ENCODE measurements at places on chromosomes 2 and 18. TPM values are rescaled to one million over a fixed set of nuclear protein-coding genes. Genes with fewer than 3 reads are reported as not detected.

Gene RRM2
- 320 TPM for total RNA-seq

- no peak for DNase-seq
Observed at GRCh38 chr2:78992451-78992806, 33.1 kb upstream of the REG3G start.

Gene SP140
- total RNA-seq, result 58.7 TPM

DNA sequence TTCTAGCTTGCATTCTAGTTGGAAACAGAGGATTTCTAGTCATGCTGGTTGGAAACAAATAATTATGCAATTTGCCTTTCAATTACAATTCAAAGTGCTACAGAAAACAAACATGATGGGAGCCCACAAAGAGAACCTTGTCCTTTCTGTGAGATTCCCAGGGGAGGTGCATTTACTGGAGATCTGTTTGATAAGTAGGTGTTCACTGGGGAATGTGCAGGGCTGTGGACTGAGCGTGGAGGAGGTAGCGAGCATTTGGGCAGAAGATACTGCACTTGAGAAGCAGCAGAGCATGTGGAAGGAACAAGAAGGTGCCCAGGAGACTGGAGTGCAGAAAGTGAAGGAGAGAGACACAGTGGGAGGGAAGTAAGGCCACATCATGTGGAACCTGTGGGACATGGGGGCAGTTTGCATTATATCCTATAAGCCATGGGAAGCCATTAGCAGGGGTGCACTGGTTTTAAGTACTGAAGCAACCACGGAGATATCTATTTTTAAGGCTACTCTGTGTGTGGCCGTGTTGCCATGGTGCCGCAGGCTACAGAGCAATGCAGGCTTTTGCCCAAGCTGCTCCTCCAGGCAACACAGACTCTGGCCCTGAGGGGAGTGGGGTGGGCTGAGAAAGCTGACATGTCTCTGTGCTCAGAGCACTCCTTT, 154.0 kb downstream of the ANTXR1 start:
- no peak for DNase-seq

Gene LRATD1
- not detected for total RNA-seq

DNA sequence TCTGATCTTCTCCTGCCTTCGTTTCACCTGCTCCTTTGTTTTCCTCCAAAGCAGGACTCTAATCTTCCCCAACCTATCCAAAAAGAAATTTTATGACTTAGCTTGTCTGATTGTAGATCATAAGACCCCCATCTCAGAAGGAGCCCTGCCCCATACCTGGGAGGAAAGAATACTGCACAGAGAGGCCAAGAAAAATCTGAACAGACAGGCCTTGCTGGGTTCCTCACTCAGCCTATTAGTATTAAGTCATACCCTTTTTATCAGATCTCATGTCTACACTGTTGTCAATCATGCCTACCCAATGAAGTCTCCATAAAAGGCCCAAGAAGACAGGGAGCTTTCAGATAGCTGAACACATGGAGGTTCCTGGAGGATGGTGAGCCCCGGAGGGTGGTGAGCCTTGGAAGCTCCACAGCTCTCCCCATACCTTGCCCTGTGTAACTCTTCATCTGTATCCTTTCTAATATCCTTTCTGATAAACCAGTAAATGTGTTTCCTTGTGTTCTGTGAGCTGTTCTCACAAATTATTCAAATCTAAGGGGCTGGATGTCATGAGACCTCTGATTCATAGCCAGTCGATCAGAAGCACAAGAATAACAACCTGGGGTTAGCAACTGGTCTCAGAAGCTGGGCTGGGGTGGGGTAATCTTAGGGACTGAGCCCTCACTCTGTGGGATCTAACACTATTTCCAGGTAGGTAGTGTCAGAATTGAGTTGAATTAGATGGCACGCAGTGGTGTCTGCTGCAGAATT, 108.8 kb downstream of the SPOPL start:
- DNase-seq, result no peak

- no peak for DNase-seq
Observed at GRCh38 chr18:44609181-44609941, 71.3 kb upstream of the SETBP1 start.

DNA sequence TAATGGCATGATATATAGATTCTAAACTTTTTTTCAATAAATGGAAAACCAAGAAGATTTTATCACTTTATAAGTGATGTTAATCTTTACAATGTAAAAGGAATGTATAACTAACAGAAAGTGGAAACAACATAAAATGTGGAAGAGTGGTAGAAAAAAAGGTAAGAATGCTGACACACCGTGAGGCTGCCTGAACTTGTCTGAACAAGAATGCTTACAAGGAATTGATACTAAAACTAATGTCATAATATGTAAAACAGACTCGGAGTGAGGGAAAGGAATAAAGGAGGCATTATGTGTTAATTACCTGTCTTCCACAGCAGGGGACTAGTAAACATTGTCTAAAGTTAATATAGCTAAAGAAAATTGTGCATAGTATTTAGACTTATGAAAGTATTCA, 958.8 kb upstream of the TMEFF2 start:
- DNase-seq, result no peak

- no peak for DNase-seq
Observed at GRCh38 chr2:202491514-202491913, 115.4 kb downstream of the BMPR2 start.

- DNase-seq, result no peak
Observed at GRCh38 chr2:24994146-24994724, 22.5 kb upstream of the DNAJC27 start.

GRCh38 chr18:25813110-25813509, 277.3 kb downstream of the SS18 start:
- no peak for DNase-seq

- no peak for DNase-seq
Observed at GRCh38 chr18:42069036-42069435, 114.0 kb downstream of the PIK3C3 start.

- no peak for DNase-seq
Observed at GRCh38 chr2:156396126-156396525, 40.1 kb upstream of the GPD2 start.

- no peak for DNase-seq
Observed at GRCh38 chr2:216317831-216318520, 54.3 kb downstream of the MARCHF4 start.

Gene HMSD
- total RNA-seq, result not detected

- no peak for DNase-seq
Observed at GRCh38 chr2:43201497-43201896, 24.9 kb downstream of the ZFP36L2 start.

Gene ACVR1C
- total RNA-seq, result 2.1 TPM

- DNase-seq, result no peak
Observed at GRCh38 chr2:85273738-85274731, 53.8 kb downstream of the TGOLN2 start.

DNA sequence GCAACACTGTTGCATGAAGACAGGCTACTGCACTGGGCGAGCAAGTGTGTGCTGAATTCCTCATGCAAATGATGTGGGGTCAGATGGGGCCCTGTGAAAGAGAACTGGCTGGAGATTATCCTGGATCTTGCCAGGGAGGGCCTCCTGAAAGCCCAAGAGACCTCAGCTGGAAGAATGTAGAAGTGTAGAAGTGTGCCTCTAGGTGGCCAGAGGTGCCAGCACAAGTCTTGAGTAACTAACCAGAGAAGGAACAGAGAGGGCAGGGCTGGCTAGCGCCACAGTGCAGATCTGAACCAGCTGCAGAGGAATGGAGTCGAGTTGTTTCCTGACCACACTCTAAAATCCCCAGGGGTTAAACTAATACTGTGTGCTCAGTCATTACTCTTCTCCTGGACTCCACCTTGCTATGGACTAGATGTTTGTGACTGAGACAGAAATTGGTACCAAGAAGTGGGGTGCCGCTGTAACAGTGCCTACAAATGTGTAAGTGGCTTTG, 399.3 kb downstream of the LRATD1 start:
- DNase-seq, result no peak

GRCh38 chr2:219002395-219003266, 9.4 kb upstream of the CRYBA2 start:
- peak; percentile 60 for DNase-seq

GRCh38 chr18:2939317-2939716, 73.6 kb downstream of the LPIN2 start:
- DNase-seq, result no peak

Gene IL1RL2
- total RNA-seq, result not detected

Gene CRYGC
- not detected for total RNA-seq

DNA sequence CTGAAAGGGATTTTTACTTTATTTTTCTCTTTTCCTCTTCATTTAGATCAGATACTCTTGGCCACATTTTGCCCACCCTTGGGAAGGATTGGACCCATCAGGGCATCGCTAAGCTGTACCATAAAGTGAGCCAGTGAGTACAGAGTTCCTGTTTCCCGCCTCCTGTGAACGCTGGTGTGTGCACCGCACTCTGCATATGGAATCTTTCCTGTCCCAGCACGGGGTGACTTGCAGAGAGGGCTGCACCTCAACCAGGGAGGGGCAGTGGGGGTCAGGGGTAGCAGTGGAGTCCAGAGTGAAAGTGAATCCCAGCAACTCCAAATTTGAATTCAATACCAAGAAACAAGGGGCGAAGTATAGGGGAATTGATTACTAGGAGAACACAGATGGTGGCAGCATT, 58.6 kb downstream of the LPIN1 start:
- DNase-seq, result no peak

DNA sequence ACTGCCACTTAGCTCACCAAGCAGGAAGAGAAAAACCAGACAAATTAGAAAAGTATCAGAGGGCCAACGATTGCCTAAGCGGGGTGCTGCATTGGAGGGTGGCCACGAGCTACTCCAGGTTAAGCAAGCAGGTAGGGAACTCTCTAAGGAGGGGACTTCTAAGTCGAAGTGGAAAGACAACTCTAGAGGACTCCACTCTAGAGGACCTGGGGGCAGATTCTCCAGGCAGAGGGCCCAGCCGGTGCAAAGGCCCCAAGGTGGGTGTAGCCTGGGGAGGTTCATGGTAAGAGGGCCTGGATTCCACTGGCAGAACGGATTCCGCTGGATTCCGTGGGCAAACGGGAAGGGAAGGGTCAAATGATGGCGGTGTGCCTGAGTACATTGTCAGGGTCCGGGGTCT, 12.7 kb downstream of the FBLN7 start:
- no peak for DNase-seq

GRCh38 chr2:212037062-212037461, 501.5 kb downstream of the ERBB4 start:
- no peak for DNase-seq

DNA sequence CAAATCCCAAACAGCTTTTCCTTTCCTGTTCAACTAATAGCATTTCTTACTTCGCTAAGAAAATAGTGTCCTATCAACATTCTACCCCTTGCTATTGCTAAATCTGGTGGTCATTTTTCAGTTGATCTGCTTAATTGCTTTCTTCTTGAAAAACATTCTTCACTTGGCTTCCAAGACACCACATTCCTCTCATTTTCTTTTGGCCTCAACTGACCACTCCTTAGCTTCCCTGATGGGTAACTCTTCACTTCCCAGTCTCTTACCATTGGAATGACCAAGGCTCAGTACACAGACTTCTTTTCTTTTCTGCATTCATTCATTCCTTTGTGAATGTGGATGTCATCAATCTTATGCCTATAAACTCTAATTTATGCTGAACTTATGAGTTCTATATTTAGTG, 230.8 kb upstream of the CDH2 start:
- DNase-seq, result no peak

Gene CCL20
- total RNA-seq, result not detected

GRCh38 chr2:170213651-170214050, 35.7 kb downstream of the MYO3B start:
- DNase-seq, result no peak

DNA sequence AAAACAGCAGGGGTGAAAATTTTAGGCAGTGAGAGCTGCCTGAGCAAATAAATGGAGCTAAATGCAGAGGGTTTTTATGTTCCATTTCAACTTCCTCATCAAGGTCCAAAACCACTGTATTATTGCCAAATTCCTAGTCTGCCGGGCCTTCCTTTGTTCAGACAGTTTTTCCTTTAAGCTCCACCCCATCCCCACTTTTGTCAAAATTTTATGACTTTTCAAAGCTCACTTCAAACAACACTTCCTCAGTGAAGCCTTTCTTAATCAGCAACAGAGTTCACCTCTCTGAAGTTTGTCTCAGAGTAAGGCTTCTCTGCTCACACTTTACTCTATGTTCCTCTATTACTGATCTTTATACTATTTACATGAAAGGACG, 81.3 kb downstream of the CERKL start:
- DNase-seq, result no peak

Measured in activated naive CD8-positive, alpha-beta T cell treated with anti-CD3 and anti-CD28 coated beads, Interleukin-2, amount 10 ng/mL, durations not matched to agents 7 days and 5 days (primary cell).